NCI-H1930 (cell line): ENCODE measurements at places on chromosomes 2 and 18.

GRCh38 chr2:127634066-127634617 lies 11.8 kb upstream of the GPR17 start:
- no peak for DNase-seq

- DNase-seq, result no peak
Measured at GRCh38 chr18:9575558-9575957, 38.8 kb downstream of the PPP4R1 start.

DNA sequence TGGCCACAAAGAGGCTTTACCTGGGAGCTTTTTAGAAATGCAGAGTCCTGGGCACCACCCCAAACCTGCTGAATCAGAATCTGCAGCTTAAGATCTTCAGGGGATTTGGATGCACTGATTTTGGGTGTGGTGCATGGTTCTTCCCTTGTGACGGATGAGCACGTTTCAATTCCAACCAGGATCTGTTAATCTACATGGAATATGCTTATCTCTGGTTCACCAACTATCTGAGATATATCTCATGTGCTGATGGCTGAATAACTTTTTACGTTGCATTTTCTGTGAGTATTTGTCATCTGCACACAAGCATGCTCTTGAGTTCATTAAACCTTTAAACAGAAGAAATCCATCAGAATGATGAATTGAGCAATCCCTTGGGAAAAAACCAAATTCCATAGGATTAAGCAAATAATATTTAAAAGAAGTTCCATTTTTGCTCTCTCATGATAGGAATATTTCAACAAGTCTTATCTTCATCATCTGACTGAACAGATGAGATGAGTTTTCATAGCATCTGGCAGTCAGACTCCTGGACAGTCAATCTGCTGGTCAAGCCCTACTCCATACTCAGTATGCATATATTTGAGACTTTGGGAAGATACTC lies 120.6 kb downstream of the PLB1 start:
- no peak for DNase-seq

DNA sequence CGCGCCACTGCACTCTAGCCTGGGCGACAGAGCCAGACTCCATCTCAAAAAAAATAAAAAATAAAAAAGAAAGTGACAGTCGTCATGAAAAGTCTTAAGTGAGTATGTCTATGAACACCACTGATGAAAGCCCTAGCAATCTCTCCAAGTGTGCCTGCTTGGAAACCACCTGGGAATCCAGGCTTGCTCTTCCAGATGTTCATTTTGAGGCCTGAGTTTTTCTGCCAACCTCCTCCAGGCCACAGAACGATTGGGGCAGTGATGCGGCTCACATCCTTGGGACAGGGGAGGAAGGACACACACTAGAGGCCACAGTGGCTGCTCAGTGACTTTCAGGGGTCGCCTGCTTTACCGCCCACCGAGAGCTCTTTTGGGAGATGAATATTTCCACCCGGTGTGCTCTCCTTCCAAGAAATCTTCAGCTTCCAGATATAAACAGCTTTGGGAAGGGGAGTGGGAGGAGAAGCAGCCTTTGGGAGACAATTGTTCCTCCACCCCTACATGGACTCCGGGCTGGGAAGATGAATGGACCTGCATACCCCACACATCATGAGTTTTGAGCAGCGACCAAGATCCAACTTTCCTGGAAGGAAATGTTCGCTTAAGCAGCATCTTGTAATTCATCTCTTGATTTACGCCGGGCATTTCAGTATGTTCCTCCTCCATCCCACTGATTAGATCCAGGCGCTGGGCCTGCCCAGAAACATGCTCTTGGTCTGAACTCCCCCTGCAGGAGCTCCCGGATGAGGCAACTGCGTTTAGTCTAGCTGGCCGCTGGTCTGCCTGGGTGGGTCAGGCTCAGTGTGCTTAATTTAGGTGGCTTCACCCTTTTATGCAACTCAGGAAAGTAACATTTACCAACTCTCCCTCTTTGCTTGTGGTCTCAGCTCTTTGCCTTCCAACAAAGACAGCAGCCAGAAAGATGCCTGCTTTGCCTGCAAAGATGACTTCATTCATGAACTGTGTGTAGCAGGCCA lies 6.2 kb upstream of the ARMC9 start:
- DNase-seq, result no peak

- no peak for DNase-seq
Measured at GRCh38 chr18:55863391-55863706, 275.4 kb upstream of the TCF4 start.

DNA sequence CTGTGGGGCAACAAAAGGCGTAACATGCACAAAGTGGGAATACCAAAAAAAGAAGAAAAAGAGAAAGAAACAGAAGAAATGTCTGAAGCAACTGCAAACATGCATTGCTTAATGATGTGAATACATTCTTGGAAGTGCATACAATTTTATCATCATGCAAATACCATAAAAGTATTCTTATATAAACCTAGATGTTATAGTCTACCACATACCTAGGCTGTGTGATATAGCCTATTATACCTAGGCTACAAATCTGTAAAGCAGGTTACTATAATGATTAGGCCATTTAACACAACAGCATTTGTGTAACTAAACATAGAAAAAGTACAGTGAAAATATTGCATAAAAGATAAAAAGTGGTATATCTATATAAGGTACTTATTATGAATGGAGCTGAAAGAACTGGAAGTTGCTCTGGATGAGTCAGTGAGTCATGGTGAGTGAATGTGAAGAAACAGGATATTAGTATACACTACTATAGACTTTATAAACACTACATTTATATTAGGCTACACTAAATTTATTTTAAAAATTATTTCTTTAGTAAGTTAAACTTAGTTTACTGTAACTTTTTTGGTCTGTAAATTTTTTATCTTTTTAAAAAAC lies 319.4 kb upstream of the KCNH7 start:
- no peak for DNase-seq

- no peak for DNase-seq
Measured at GRCh38 chr2:128808462-128809258, 490.0 kb upstream of the HS6ST1 start.

- DNase-seq, result no peak
Measured at GRCh38 chr2:236673126-236673822, 103.6 kb downstream of the ACKR3 start.

DNA sequence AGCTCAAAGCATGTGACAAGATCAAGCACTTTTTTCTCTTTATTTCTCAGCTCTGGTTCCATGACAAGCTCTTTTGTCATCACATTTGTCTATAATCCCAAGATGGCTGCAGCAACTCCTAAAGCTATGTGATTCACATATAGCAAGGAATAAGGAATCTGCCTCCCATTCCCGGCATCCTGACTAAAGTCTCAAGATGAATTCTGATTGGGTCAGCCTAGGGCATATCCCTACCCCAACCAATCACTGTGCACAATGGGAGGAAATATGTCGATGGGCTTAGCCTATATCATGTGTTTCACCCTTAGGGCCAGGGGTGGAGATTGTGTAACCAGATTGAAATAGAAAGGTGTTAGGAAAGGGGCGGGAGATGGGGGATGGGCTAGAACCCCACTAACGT lies 23.1 kb upstream of the COLEC12 start:
- no peak for DNase-seq

GRCh38 chr2:174546519-174547506 lies 50.8 kb downstream of the WIPF1 start:
- DNase-seq, result peak; percentile 25

DNA sequence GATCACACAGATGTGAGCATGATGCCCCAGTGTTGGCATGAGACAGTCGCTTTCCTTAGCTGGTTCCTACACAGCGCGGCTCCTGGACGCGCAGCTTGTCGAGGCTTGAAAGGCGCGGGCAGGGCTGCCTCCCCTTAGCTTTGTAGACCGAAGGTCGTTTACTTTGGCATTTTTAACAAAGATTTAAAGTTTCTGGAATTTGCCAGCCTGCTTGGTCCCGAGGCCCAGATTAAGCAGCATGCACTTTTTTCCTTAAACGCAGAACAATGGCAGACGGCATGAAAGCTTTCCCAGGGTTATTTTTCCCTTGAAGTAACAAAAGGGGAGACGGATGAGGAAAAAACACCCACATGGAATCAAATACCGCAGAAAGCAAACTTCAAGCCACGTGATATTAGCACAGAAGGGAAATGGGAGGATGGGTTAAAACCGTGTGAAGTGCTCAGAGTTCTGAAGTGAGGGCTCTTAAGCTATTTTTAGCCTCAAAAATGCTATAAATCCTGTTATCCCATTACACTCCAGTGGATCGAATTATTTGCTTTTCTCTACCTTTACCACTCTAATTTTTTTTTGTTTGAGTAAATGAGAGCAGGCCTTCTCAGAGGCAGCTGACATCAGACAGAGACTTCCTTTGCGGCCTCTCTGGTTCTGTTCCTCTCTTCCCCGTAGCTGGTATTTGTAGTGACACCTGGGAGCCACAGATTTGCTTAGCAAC lies 55.7 kb downstream of the NPAS2 start:
- DNase-seq, result no peak

GRCh38 chr18:57579934-57580333 lies 6.6 kb downstream of the FECH start:
- DNase-seq, result no peak

DNA sequence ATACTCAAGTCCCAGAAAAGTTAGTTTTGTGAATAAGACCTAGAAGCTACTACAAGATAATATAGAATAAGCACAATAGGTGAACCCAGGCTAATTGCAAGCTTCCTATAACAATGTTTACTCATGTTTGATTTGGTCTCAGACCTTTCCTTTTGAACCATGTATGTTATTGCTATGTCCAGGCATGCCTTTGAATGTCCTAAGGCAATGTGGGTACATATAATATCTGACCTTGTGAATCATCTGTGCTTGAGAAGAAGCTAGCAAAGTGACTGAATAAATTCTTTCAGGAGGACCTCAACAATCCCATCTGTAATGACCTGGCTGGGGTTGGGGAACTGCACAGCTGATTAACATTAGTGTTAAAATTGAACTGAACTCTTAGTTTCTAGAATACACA lies 1285.9 kb upstream of the CELF4 start:
- no peak for DNase-seq

DNA sequence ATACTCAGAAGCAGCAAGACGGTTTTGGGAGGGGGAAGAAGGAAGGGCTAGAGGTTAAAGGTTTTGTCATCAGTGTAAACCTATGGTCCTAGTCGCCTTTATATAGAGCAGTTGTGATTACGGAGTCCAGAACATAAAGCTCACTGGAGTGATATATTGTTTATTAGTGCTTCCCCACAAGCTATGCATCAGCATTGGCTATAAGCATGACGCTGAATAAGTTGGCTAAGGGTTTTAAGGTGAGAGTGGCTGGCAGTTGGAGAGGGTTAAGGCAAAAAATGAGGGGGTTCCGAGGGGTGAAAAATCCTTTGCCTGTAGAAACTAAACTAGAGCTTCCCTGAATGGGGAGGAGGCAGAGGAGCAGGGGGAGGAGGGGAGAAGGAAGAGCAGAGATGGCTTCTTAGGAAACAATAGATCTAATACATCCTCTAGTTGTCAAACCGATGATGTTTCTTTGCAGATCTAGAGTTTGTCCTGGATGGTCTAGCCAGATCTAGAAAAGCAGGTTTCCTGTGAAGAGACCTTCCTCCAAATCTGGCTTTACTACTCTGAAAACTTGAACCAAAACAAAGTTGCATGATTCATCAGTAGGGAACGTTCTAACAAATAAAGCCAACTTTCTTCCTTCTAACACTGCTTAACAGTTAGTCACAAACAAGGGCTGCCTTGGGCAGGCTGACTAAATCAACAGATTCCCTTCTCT lies 2.5 kb downstream of the KLF7 start:
- DNase-seq, result no peak

DNA sequence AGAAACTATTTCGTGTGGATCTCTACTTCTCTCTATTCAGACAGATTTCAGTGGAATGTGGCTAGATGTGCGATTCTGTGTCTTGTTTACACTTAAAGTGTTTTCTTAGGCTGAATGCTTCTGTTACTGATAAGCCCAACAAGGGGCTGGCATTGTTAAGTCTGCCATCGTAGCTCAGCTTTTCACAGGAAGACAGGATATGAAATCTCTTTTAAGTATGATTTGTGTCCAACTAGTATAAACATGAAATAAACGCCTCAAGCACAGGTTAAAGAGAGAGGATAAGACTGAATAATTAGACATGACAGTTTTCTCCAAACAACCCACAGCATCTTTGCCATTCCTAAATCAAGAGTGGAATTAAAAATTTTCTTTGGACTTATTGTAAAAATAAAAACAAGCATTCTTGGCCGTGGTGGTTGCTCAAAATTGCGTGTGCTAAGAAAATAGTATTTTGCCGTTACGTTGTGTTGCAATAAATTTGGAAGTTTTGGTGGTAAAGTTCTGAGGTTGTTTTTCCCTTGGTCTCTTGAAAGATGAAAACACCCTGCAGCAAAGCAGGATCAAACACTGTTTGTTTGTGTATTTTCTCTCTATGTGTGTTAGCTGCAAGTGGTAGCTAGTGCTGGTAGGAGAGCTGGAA lies 1.0 kb downstream of the VIT start:
- no peak for DNase-seq

- no peak for DNase-seq
Measured at GRCh38 chr2:26685989-26686839, 6.3 kb upstream of the KCNK3 start.

- DNase-seq, result no peak
Measured at GRCh38 chr2:134737671-134738070, 18.9 kb upstream of the TMEM163 start.

DNA sequence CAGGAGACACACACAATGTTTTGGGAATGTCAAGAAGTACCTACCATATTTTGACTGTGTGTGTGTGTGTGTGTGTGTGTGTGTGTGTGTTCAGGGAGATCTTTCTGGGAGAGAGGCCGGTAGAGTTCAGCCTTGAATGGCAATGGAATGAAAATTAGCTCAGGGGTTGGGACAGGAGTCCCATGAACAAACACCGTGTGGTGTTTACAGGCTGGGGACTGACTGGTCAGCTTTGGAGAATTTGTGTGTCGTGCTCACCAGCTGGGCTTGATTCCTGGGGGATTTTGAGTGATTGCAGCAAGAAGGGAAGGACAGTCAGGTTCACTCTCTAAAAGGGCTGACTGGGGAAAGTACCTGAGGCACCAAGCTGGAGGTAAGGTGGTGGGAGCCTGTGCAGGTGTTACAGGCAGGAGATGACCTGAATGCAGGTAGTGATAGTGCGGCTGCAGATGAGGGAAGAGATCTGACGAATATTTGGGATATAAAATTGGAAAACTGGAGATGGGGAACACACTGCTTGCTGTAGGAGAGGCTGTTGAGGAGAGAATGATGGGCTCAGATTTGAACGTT lies 2.5 kb upstream of the ADNP2 start:
- no peak for DNase-seq

- DNase-seq, result no peak
Measured at GRCh38 chr18:7876354-7877104, 309.4 kb downstream of the PTPRM start.

DNA sequence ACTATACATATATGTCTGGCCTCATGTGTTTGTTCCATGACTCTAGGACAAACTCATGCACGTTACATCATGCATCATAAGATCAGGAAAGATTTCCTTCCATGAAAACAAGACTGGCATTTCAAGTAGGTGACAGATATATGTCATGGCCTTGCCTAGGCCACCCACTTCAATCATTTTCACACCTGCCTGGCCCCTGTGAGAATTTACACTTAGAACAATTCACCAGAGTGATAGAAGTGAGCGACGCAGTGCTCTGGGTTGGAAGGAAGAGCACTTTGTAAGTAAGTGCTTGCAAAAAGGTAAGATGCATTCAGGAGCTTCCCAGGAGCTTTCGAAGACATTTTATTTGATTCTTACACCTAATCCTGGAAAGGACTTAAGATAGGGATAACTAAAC lies 39.5 kb downstream of the TMEM163 start:
- no peak for DNase-seq
